ENCODE measurements at places on chromosomes 16 and 17. TPM values are rescaled to one million over a fixed set of nuclear protein-coding genes. Genes with fewer than 3 reads are reported as not detected.
A peak's percentile ranks its signal among the peaks of the same experiment; 100 is the strongest.

NF1 gene
- 38.4 TPM for total RNA-seq

CCDC200 gene
- total RNA-seq: 0.51 TPM

KCNH6 gene
- total RNA-seq: 0.39 TPM

CCDC78 gene
- total RNA-seq: 0.19 TPM

- no peak for DNase-seq
Observed at GRCh38 chr16:51553314-51553713, 402.2 kb upstream of the SALL1 start.

GRCh38 chr16:88770461-88771293 lies 14.3 kb downstream of the PIEZO1 start:
- DNase-seq: peak; percentile 69

C16orf96 gene
- 0.28 TPM for total RNA-seq

- DNase-seq: no peak
Observed at GRCh38 chr16:58001781-58002415, 691 bp downstream of the USB1 start.
